AG04449 (cell line): ENCODE measurements at places on chromosomes 5 and 9.

- DNase-seq, result no peak
Measured at GRCh38 chr5:111704452-111705085, 52.4 kb downstream of the NREP start.

DNA sequence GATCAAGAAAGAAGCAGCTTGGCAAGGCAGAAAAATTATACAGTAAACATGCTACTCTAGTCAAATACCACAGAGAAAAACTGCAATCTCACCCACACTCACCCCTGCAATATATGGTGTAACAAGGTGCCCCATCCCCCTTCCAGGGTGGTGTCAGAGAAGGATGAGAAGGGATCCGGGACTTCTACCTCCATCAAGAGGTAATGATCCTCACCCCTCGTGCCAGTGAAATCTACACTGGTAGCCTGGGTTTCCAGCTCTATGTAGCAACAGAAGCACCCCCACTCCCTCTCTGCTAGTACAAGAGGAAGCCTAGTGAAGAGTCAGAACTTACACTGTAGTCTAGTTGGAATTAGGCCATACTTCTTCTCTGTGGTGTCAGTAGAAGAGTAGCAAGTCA, 18.9 kb downstream of the SLCO4C1 start:
- no peak for DNase-seq

DNA sequence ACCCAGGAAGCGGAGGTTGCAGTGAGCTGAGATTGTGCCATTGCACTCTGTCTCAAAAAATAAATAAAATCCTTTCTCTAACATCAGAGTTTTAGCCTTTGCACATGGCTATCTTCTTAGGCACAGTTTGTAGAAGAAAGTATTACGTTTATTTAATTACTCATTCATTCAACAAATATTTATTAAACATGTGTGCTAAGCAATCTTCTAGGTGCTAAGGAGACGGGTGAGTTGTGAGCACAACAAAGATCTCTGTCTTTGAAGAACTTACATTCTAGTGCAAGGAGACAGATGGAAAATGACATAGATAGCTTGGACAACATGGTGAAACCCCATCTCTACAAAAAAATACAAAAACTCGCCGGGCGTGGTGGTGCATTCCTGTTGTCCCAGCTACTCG, 122.3 kb upstream of the MYO10 start:
- DNase-seq, result no peak

DNA sequence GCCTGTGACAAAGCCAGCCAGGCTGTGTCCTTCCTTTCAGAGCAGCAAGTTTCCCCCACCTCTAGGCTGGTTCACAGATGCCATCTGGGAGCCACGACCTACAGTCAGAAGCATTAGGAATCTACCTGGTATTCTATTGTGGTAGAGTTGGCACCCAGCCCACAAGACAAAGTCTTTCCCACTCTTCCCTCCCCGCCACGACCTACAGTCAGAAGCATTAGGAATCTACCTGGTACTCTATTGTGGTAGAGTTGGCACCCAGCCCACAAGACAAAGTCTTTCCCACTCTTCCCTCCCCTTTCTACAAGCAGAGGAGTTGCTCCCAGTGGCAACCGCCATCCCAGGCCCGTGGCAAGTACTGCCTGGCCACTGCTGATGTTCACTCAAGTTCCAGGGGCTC, 157.8 kb upstream of the TNC start:
- DNase-seq, result no peak

- no peak for DNase-seq
Measured at GRCh38 chr9:98781588-98782383, 14.6 kb downstream of the ANKS6 start.

DNA sequence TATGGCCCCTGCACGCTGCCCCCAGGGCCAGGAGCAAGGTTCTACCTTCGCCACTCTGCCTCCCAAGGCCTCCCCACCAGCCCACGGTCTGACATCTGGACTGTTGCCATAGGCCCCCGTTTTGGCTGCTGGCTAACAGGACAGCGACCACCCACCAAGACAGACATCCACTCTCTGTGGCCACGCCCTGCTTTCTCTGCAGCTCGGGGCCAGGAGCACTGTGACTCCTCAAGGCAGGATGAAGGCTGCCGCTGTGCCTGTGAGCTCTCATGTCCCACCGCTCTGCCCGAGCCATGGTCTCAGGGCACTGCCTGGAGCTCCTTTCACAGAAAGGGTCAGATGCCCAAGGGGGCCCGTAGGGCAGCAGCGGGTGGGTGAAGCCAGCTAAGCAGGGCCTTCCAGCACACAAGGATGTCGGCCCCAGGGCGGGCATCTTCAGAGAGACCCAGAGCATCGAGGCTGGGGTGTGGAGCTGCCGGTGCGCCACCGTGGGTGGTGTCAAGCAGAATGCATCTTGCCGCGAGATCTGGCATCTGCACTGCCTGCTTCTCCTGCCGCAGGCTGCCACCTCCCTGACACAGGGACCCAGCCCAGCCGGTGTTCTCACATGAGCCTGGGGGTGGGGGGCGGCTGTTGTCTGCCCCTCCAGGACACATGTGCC, 92.2 kb upstream of the ADAMTS2 start:
- no peak for DNase-seq

GRCh38 chr9:133605856-133606707, 3.1 kb downstream of the FAM163B start:
- no peak for DNase-seq

DNA sequence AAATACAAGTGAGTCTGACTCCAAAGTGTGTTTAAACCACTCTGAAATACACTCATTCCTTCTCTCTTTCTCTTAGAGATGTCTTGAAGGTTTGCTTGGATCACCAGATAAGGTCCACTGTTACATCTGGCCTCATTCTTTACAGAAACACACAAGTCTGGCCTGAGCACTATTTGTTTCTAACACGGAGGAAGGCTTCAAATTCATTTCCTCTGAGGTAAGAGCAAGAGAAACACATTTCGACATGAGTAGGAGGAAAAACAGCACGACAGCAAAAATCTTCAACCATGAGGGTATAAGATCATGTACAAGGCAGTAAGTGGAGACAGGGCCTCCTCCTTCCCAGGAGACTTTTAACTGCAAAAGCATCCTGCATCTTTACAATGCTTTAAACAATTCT, 8.0 kb downstream of the SIL1 start:
- DNase-seq, result peak; percentile 67

- DNase-seq, result no peak
Measured at GRCh38 chr5:16733331-16734006, 116.7 kb upstream of the RETREG1 start.

GRCh38 chr5:33206962-33207506, 233.7 kb upstream of the TARS1 start:
- no peak for DNase-seq

GRCh38 chr5:57408714-57409113, 73.9 kb downstream of the ACTBL2 start:
- DNase-seq, result no peak

DNA sequence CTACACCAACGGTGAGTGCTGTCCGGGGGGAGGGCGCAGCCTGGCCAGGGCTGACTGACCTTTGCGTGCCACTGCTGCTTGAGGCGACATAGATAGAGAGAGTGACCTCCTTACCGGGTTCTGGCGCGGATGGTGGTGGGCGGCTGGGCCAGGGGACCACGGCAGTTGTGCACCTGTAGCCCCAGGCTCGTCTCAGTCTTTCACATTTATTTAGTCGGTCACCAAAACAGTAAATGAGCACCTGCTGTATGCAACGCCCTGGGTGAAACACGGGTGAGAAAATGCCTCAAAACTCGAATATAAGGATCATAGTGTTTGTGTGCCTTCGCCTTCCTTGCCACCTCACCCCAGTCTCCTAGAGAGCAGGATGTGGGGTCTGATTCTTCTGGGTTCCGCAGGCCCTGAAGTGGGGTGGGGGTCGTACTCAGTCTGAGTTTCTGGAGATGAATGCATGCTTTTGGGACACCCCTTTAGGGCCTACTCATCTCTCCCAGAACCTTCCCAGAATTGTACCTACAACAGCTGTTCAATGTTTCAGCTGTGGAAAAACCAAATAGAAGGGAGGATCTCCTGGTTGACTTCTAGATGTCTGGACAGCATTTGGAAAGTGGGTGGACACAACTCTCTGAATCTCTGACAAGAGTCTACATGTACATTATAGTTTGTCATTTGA, 714 bp downstream of the SEC24A start:
- no peak for DNase-seq
